Activated T-helper 1 cell treated with anti-CD3 and anti-CD28 coated beads, Interleukin-2, amount 50 U/mL, for 16 hours (primary cell): ENCODE measurements at places on chromosomes 5 and 9.

- DNase-seq = no peak
These were observed 113.7 kb upstream of the MAP1B start for GRCh38 chr5:71993600-71993999.

GRCh38 chr9:130735566-130735965 lies 42.0 kb downstream of the EXOSC2 start:
- DNase-seq = no peak

GRCh38 chr9:7097785-7098752 lies 340.3 kb downstream of the KDM4C start:
- DNase-seq = no peak

DNA sequence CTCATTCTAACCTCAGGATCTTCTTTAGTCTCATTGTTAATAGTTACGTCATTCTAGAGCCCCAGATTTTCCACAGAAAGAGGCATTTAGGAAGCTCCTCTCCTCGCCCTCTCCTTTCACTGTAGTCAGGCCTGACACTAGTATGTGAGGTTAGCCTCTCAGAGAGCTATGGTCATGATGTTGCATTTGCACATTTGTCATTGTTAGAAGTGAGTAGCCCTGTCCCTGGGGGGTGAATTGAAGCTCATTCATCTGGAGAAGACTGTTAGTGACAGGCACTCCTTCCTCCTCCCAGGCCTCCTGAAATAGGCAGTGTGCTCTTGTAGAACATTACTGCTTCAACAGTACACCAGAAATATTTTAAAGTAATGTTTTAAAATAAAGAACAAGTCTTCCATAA lies 26.6 kb upstream of the LRRTM2 start:
- DNase-seq = no peak

DNA sequence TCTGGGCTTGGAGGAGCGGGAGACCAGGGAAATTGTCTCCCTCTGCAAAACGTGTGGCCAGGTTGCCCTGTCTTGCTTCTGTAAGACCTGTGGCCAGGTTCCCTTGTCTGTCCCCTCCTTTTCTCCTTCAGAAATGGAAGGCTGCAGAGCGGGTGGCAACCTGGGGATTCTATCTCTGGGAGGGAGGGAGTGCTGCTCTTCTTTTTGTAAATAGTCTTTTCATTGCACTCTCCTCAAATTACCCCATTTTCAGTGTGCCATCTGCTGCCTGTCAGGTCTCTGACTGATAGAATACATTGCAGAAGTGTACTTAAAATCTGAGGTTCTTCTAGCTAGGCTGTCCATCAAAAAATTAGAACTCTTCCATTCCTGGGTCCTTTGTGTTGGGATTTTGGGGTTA lies 126.0 kb downstream of the GABRB2 start:
- no peak for DNase-seq

DNA sequence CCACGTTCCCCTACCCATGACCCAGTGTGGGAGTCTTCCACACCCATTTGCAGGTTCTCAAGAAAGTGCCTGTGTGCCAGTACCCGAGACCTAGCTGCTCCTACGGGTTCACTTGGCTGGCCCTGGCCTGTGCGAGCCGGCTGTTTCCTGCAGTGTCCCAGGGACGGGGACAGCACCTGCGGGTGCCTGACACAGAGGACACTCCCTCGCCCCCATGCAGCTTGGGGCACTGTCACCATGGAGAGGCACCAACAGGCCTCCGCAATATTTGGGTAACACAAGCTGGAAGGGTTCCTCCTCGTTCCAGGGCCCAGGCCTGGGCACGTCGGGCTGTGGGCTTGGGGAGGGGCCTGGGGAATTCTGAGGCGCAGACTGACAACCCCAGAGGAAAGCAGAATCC lies 41.4 kb downstream of the DUSP1 start:
- no peak for DNase-seq

GRCh38 chr9:130943777-130944176 lies 4.7 kb upstream of the FIBCD1 start:
- DNase-seq = no peak

GRCh38 chr9:71120501-71121247 lies 747 bp downstream of the TRPM3 start:
- no peak for DNase-seq

GRCh38 chr9:71910650-71911060 lies 338 bp downstream of the ABHD17B start:
- no peak for DNase-seq

GRCh38 chr5:155293605-155294178 lies 280.1 kb downstream of the KIF4B start:
- DNase-seq = no peak

DNA sequence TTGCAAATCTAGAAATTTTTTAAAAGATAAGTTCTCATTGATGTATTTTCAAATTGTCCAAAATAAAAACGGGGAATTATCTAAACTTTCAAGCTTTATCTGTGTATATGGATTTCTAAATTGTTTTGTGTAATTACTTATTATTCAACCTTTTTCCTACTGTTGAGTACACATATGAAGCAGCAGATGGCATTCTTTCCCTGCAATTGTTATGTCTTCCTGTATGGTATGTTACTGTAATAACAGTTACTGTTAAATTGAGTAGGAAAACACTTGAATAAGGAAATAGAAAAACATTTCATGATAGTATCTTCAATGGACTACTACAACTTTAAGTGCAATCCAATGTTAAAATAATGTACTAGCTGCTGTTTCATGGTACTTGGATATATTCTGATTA lies 124.8 kb downstream of the RANBP17 start:
- DNase-seq = no peak

DNA sequence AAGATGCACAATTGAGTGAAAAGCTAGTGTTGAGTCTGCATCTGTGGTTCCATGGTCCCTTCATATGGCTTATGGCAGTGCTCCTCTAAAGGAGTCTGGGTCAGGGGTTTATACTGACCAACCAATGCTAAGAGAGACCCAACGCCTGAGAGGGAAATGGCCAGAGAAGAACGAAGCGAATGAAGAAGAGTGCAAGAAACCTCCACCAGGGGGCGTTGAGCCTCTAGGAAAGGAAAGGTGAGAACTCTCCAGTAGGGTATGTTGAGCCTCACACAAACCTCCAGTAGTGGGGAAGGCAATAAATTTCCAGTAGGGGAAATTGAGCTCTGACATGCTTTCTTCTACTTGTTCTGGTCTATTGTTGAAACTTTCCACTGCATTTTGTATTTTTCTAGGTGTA lies 470.6 kb downstream of the PRDM9 start:
- DNase-seq = no peak

DNA sequence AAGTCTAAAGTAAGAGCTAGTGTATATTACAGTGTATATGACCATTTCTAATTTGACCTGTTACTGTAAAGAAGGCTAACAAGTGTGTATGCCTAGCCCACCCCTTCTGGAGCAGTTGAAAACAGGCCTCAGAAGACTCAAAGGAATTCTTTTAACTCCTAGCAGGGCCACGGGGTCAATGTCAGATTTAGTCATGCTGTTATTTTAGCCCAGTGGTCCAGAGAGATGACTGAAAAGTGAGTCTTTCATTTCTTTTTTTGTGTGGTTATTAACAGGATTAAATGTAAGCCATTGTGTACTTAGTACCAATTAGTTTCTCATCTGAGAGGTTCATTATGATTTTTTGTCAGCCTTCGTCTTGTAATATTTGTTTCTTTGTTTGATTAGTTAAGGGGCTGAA lies 24.4 kb downstream of the ZCCHC7 start:
- no peak for DNase-seq

- no peak for DNase-seq
These were observed 34.9 kb upstream of the LECT2 start for GRCh38 chr5:135989686-135990085.

- no peak for DNase-seq
These were observed 173.1 kb downstream of the CCDC171 start for GRCh38 chr9:15725953-15726352.

- DNase-seq = no peak
These were observed 30.3 kb upstream of the STING1 start for GRCh38 chr5:139512786-139513390.

DNA sequence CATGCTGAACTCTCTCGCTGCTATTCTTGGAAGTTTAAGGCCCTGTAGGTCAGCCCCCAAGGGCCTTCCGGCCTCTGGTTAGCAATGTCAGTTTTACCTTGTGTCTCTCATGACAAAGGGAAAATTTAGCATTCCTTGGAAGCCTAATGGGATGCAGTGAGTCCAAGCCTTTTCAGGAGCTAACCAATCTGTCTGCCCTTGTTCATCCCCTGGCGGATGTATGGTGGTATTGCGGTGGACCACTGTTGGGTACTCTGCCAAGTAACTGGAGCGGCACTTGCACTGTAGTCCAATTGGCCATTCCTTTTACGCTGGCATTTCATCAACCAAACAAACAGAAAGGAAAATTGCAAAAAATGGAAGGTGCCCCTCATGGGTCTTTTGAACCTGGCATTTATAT lies 318.4 kb upstream of the NMUR2 start:
- no peak for DNase-seq

GRCh38 chr5:61817472-61818326 lies 485.6 kb downstream of the ZSWIM6 start:
- no peak for DNase-seq

GRCh38 chr9:112582371-112583262 lies 96.0 kb downstream of the KIAA1958 start:
- no peak for DNase-seq

DNA sequence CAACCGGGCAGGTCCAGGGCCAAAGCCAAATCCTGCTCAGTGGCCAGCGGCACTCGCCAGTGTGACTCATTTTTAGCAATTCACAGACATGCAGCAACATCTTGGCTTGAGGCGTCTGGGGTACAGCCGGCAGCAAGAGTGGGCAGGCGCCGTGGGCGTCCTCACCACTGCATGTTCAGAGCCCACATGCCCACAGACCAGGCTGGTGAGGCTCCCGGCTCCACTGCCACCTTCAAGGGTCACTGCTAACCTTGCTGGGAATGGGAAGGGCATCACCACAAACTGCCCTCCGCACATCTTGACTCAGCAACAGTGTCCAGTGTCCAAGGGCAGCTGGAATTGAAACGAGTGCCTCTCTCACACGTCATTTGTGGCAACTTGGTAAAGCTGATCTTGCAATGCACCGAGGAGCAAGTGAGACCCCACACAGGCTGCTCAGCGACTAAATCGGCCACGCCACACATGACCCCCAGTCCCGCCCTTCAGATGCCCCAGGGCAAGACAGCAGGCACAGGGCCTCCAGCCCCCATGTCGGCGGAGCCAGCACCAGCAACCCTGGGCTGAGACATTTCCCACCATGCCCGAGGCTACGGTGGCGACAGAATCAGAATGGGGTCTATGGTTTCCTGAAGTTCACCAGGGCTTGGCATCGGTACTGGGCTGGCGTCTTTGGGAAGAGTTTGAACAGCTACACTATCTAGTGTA lies 140.3 kb downstream of the ROR2 start:
- DNase-seq = no peak

DNA sequence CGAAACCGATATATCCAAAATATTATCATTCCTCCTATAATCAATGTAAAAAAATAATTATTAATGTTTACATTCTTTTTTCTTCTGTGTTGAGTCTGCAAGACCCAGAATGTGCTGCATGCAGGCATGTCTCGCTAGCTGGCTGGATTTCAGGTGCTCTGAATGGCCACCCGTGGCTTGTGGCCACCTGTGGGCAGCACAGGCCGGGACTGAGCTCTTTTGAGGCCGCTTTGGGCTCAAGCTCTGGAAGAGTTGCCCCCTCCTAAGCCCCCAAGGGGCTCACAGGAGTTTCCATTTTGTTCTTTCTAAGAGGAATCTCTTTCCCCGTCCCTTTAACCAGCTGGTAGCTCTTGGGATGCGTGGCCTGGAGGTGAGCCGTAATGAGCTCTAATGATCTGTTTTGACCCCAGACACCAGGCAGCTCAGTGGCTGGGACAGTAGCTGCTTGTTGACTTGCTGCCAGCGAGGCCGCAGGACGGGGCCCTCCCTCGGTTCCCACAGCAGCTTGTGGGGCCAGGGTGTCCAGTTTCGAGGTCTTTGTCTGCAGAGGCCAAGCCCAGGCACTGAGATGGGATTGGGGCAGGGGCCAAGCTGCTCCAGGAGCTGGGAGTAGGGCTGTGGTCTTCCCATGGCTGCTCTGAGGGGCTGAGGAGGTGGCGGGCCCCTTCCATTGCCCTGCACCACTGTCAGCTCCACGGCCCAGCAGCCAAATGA lies 20.8 kb downstream of the ASS1 start:
- no peak for DNase-seq

DNA sequence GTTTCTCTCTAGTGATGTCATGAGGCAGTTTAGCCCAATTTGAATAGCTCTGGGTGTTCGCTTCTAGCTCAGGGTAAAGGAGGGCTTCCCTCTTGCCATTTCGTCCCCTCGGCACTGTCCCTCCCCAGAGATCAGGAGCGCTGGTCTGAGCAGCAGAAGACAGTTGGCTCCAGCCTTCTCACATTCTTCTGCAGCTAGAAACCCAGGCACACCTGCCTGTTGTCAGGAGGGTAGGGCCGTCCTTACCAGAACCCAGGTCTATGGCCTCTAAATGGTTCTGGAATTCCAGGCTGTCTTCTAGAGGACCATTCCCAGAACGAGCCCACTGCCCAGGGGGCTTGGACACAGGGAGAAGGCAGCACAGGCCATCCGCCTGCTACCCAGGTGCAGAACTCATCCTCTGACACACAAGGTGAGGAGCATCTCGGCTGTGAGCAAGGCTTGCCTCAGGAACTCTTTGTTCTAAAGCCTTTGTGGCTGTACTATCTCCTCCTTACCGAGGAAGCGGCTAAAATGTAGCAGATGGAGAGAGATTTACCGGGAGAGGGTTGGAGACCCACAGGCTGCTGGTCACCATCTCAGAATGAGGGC lies 255.6 kb upstream of the IRX2 start:
- DNase-seq = no peak

DNA sequence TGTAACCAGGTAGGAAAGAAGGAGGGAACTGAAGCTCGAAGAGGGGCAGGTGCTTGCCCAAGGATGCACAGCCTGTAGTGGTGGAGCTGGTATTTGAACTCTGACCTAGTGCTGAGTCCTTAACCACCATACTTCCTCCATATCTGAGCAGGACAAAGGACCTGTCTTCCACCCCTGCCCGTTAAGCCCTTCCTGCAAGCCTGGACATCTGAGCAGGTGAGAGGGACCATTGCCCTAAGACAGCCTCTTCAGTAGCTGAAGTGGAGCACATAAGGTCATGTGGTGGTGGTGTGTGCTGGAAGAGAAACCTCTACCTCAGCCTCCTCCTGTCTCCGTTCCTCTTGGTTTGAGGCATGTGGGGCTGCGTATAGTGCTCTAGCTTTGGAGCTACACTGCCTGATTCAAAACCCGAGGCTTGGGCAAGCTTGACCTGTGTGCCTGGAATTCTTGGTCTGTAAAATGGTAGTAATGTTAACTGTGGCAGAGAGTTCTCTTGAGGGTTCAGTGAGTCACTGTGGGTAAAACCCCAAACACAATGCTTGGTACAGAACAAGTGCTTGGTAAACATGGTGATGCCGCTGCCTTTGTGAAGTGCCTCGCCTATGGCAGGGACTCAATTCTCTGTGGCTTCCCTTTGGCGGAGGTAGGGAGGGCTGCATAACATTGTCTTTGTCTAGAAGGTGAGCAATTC lies 7.4 kb downstream of the GALNT10 start:
- DNase-seq = peak; percentile 42
